RKO (cell line): ENCODE measurements at places on chromosomes 11 and 22.

GRCh38 chr22:17132112-17132511 lies 11.0 kb upstream of the TMEM121B start:
- DNase-seq, result no peak

DNA sequence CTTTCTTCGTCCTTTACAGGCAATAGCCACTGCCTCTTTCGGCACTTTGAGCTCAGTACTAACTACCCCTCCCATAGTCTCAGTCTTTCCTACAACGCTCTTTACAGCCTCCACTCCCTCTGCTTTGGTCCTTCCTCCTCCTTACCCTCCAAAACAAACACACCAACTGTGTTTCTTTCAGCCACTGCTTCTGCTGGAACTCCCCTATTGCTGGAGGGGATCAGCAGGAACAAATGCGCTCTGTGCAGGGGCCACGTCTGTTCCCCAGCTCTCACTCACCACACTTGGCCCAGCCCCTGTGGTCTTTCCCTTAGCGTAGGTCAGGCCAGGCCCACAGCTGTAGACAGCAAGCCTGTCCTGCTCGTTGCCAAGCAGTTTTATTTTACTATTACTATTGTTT lies 42.3 kb downstream of the PC start:
- no peak for DNase-seq

- DNase-seq, result no peak
These were observed 9.5 kb downstream of the IGHMBP2 start for GRCh38 chr11:68913188-68913587.

- DNase-seq, result no peak
These were observed 23.7 kb downstream of the SHANK3 start for GRCh38 chr22:50696251-50696798.

DNA sequence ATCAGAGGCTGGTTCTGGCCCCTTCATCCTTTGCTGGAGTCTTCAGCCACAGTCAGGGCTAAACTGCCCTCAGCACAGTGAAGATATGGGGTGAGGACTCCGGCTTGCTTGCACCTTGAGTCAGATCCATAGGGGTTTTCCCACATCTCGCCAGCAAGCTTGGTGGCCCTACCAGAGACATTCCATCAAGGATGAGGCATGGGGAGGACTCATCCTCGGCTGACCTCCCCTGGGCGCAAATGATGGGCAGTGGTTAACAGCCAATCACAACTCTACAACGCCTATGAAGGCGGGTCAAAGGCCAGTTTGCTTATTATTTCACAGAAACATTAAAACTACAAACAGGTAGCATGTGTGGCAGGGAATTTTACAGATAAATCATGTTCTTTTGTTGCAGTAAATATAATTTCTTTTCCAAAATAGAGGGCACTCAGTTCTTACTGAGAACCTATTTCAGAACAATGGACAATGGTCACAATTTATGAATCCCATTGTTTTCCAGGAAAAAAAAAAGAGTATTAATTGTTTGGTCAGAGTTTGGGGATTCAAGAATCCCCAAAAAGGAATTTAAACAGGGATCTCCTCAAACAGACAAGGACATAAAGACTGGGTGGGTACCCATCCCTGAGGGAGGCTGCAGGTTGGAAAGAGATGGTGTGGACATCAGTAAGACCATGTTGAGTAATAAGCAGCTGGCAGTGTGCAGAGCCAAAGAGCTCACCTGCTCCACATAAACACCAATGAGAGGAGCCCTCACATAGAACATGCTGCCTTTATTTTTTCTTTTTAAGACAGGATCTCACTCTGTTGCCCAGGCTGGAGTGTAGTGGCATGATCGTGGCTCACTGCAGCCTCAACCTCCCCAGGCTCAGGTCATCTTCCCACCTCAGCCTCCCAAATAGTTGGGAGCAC lies 14.8 kb downstream of the PLAAT3 start:
- DNase-seq, result peak; percentile 47

DNA sequence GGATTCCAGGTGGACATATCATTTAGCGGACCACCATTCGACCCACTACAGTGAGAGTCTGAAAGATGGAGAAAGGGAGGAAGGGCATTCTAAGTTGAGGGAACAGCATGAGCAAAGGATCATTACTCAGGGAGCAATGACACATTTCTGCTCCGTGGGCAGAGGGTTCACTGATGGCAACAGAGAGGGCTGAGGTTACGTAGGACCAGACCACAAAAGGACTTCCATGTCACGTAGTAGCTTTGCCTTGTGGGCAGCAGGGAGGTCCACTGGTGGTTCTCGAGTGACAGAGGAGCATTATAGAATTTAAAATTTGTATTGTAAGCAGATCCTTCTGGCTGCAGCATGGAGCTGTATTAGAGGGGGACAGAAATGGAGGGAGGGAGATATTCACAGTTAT lies 109.7 kb upstream of the NAV2 start:
- DNase-seq, result no peak
